Upper lobe of left lung (tissue), 6 donors: ENCODE measurements at places on chromosomes 2 and 18.

- no peak for DNase-seq
These were observed 59.9 kb downstream of the ABCB11 start for GRCh38 chr2:168971261-168971660.

DNA sequence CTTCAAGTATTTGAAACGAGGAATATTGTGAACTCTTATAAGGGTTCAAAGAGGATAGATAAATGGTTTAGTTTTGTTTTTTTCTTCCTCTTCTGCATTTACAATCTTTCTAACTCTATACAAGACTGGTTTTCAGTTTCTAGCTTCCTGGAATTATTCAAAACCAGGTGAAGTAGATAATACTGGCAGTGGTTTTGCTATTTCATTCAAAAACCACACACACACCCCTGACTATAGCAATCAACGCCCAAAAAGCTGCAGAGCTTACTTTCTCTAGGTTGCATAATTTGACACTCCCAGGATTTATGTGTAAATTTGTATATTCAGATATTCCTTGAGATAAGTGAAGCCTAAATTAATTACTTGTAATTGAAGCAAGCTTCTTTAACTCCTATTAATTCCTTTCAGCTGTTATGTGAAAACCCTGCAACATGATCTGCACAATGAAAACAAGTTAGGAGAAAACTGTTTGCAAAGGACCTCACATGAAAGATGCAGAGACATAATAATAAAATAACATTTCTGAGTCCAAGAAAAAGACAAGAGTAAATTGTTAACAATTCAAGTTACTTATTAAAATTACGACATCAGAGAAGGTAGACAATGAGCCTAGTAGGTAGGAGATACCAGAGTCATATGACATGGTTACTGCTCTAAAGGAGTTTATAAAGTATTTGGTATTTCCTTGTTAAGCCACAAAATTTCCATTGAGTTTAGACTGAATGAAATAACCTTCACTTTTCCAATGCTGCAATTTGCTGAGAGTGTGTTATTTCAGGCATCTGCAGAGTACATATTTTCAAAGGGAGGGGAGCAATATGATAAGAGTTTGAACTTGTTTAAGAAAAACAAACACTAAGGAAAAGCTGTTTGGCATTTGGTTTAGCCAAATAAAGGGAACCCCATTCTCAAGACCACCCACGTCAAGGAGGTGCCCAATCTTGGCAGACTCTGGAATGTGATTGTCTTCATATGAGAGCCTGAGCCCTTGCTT is 1.6 kb upstream of the NFE2L2 start:
- DNase-seq, result no peak

DNA sequence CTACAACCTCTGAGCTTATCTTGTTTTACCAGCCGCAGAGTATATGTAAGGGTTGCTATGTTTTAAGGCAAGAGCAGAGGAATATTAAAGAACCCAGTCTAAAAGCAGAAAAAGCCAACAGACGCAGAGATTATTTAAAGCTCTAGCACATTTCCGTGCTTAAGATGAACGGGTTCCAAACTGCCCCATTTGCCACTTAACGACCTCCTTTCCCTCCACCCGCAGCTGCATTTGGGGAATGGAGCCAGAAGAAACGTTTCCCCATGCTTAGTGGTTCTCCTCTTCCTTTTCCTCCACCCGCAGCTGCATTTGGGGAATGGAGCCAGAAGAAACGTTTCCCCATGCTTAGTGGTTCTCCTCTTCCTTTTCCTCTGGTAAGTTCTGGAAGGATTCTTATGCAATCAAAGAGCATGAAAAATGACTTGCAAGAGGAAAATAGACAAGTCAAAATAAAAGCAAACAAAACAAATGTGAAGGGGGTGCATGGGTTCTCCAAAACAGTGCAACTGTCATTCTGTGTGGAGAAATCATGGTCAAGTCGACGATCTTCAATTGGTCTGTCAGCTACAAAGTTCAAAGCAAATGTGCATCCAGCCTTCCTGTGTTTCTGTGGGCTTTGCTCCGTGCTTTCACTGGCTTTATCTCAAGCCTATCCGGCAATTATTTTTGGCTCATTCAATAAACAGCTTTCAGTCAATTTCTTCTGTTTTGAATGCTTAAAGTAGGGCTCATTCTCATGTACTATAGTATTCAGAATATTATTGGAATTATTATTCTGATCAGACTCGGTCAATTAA is 57.8 kb downstream of the DIPK1C start:
- DNase-seq, result no peak

DNA sequence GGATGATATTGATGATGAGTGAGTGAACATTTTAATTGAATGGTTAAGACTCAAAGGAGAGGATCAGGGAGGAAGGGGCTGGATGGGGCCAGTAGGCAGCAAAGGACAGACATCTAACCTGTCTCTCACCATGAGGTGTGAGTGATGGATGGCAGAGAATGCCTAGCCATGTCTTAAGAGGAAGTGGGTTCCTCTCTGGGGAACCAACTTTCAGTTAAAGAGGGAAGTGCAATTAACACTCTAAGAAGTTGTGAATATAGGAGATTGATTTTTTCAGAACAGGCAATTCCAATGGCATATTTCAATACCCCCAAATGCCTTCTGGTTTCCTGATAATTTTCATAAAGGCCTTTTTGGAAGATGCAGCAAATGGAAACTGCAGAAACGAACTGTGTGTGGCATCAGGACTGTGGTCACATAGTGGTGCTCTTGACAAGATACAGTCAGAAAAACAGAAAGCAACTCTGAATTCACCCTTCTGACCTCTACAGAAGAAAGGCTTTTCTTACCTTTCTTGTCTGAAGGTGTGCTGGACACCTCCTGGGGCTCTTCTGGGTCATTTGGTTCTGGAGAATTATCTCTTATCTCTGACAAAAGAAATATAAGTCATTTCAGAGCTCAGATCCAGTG is 10.2 kb downstream of the SP110 start:
- no peak for DNase-seq

- DNase-seq, result peak; percentile 45
These were observed 30.2 kb downstream of the GLI2 start for GRCh38 chr2:120765678-120766469.

DNA sequence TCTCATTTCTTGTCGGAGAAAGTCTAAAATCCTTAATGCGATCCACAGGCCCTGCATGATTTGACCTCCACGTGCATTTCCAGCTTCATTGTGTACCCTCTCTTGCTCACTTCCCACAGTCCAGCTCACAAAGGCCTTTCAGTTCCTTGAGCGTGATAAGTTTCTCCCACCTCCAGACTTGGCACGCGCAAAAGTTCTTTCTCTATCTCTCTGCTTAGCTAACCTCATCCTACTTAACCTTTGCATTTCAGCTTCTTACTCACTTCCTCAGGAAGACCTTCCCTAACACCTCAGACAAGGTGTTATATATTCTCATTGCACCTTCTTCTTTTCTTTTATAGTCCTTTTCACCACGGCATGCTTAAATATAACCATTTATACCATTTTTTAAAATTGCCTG is 124.8 kb upstream of the XPO1 start:
- DNase-seq, result no peak

DNA sequence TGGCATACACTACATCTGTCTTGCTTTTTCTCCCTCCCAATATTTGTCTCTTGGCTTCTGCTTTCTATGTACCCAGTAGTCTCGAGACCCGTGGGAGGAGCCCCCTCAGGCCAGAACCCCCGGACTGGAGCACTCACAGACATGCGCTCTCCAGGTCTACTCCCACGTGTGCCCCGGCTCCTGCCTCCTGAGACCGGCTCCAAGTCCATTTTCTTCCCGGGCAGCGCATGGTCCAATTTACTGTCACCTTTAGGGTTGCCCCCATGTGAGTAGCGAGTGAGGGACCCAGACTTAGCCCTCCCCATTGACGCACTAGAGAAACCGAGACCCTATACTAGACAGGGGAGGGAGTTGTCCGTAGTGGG is 11.8 kb upstream of the TEX51 start:
- no peak for DNase-seq

GRCh38 chr18:35174093-35174731 is 66.6 kb upstream of the ZNF397 start:
- no peak for DNase-seq

GRCh38 chr2:16494836-16495508 is 170.7 kb downstream of the CYRIA start:
- DNase-seq, result no peak
